NCI-H187 treated with DMSO at 0.1 percent for 48 hours (cell line): ENCODE measurements at places on chromosomes 3 and 15.

- DNase-seq: no peak
These were observed 25.6 kb downstream of the IQCB1 start for GRCh38 chr3:121809249-121809648.

GRCh38 chr15:92900731-92901071, 577 bp downstream of the CHD2 start:
- DNase-seq: no peak

GRCh38 chr3:64361962-64362735, 136.9 kb upstream of the PRICKLE2 start:
- no peak for DNase-seq

DNA sequence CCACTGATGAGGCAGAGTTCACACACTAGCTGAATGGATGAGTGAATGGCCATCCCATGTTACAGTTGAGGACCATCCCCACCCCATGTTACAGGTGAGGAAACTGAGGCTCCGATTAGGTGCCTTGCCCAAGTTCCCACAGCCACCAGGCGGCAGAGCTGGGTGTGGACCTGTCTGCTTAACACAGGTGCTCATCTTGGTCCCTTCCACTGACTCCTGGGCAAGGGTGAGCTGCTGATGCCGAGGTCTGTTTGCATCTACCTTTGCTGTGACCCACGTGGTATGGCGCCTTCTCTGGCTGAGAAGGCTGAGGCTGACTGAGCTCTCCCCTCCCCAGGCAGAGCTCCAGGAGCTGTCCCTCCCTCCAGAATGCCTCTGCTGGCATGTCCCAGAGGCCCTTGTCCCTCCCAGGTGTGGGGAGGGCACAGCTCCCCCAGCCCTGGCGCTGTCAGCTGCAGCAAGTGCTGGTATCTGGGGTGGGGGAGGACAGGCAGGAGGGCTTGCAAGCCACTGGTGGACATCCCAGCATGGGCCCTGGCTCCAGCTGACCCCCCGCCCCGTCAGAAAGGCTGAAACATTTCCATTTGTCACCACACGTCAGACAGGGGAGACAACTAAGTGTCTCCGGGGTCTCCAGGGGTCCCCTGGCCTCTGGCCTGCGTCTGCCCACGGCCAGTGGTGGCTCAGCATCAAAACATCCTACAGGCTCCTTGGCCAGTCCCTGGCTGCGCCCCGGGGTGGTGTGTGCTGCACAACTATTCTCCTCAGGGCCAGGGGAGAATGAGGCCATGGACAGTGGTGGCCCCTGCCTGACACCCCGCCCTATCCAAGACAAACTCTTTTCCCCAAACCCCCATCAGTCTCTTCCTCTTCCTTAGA, 105.4 kb downstream of the ADCY5 start:
- no peak for DNase-seq

- no peak for DNase-seq
These were observed 87.9 kb downstream of the KLF15 start for GRCh38 chr3:126269354-126269753.

DNA sequence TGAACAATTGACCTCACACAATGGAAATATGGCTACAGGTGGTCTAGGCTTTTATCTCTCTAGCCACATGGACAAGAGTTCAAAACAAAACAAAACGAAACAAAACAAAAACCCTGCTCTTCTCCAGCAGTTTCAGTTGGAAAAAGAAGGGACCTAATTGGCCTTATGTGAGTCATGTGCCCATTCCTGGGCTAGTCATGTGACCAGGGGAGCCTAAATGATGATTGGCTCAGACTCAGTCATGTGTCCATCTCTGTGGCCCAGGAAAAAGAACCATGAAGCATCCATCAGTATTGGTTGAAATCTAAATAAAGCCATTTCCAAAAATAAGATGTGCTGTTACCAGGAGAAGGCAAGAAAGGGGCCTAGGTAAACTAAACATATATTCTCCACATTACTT, 96.8 kb downstream of the ANXA2 start:
- DNase-seq: no peak

GRCh38 chr3:71718072-71718471, 7.1 kb downstream of the EIF4E3 start:
- DNase-seq: no peak

GRCh38 chr15:70463453-70463834, 299.9 kb downstream of the UACA start:
- no peak for DNase-seq

GRCh38 chr3:66712210-66712609, 211.4 kb upstream of the LRIG1 start:
- no peak for DNase-seq

GRCh38 chr3:53973905-53974304, 82.2 kb upstream of the SELENOK start:
- DNase-seq: no peak

DNA sequence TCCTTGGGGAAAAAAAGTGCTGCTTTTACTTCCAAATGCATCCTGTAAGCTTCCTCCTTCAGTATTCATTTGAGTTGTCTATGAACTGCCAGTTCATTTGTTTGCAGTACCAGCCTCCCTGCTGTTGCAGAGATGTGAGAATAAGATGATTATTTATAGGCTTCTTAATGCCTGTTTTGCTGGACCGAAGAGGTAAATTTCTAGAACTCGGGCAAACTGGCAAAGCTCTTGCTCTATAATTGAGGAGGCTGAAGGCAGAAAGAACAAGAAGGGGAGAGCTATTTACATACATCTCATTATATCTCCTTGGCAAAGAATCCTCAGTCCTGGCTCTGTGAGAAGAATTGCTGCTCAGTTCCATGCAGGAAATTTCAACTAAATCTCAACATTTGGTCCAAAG, 790.4 kb downstream of the GRM7 start:
- no peak for DNase-seq

DNA sequence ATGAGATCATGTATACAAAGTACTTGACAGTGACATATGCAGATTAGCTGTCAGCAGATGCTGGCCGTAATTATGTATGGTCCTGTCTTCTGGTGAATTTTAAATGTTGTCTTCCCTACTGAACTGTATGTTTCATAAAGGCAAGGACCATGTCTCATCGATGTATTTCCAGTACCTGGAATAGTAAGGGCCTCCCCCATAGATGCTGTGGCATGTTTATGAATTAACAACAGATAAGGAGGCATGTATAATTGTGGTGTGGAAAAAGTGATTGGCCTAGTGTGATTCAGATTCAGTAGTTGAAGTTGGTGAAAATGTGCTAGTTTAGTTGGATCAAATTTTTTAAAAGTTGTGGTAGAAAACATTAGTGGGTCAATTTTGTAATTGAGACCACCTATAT, 202.7 kb upstream of the SLC2A2 start:
- no peak for DNase-seq

DNA sequence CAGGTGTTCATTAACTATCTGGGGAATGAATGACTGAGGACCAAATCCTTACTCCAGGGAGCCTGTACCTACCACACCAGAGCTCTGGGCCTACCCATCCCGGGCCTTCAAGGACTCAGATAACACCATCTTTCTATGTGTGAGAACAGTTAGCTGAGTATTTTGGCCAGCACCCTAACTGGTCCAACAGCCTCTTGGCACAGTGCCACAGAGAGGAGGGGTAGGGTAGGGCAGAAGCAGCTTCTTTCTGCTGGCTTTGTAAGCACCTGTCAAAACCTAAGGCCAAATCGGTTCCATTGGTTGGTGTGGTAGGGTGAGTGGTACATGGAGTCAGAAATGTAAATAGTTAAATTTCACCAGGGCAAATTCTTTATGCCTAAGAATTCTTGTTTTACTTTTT, 26.7 kb downstream of the ISL2 start:
- no peak for DNase-seq

- no peak for DNase-seq
These were observed 40.8 kb downstream of the ZFAND6 start for GRCh38 chr15:80100247-80100646.

- no peak for DNase-seq
These were observed 37.2 kb downstream of the CCK start for GRCh38 chr3:42228796-42229195.

DNA sequence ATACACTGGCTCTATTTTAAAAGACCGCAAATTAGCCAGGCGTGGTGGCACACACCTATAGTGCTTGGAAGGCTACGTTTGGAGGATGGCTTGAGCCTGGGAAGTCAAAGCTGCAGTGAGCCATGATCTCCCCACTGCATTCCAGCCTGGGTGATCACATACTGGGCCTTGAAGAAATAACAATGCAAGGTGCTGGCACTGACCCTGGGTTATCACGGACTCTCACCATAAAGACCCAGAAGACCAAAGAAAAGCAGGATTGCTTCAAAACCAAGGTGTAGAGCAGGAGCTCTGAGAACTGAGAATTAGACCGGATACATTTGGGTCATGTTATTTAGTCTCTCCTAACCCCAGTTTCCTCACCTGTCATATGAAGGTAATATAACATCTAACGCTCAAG, 14.8 kb downstream of the PIK3R4 start:
- DNase-seq: no peak

GRCh38 chr15:95658799-95659198, 671.7 kb upstream of the NR2F2 start:
- DNase-seq: no peak

GRCh38 chr15:63436872-63437375, 55.3 kb upstream of the CA12 start:
- DNase-seq: no peak

GRCh38 chr15:90425726-90426346, 37.8 kb downstream of the IQGAP1 start:
- DNase-seq: no peak

GRCh38 chr3:188527389-188527788, 373.4 kb downstream of the LPP start:
- DNase-seq: no peak

DNA sequence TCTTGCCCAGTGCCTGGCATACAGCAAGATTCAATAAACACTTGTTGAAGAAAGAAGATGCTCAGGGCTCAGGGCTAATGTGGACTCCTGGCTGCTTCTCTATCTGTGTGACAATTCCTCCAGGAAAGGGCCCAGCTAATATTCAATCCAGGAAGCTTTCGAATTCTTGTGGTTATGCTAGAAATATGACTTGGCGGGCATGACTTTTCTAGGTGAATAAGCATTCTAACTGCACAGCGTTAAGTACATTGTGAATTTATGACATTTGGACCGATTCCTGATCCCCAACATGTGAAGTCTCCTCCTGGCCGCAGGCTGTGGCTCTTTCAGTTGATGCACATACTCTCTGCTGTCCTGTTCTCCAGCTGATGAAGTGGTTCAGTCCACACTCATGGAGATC, 117.0 kb downstream of the IMPG2 start:
- no peak for DNase-seq

DNA sequence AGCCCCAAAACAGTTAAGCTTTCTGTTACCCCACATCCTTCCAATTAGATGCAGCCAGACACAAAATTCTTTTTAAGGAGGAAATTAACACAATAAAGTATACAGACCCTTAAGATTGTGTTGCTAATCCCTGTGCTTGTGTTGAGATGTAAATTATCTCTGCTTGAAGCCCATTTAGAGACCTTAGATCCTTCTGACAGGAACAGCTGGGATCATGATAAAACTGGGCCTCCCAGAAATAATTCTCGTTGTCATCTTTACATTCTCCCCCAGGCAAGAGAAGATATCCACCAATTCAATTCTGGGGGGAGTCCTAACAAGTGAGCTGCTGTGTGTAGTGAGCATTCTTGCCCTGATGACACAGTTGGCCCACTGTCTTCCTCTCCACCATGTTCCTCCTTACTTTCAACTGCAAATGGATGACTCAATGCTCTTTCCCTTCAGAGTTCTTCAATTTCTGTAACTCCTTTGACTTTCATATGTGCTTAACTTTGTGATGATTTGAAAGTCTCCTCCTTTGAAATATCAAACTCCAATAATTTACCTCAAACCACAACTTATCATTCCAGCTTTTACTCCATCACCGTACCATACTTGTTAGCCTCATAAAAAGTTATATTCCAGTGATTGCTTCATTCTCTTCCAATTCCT, 186.6 kb downstream of the RAP2B start:
- DNase-seq: no peak
